ENCODE measurements at places on chromosomes 16 and 17.

- DNase-seq = no peak
These were observed 55.0 kb downstream of the NT5M start for GRCh38 chr17:17358060-17358751.

DNA sequence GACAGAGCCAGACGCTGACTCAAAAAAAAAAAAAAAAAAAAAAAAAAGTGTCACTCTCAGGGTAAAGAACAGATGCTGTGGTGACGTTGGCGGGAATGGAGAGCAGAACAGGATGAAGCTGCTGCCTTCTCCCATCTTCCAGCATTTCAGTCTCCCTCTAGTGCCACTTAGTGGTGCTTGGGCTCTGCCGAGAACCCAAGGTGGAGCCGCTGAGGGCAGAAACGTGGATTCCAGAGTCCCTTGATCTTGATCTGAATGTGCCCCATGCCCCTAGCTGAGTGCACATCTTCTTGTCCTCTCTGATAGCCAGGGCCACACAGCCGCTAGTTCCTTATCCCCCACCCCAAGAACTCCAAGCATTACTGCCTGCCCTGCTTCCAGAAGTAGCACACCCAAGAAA, 43.2 kb upstream of the FA2H start:
- no peak for DNase-seq

DNA sequence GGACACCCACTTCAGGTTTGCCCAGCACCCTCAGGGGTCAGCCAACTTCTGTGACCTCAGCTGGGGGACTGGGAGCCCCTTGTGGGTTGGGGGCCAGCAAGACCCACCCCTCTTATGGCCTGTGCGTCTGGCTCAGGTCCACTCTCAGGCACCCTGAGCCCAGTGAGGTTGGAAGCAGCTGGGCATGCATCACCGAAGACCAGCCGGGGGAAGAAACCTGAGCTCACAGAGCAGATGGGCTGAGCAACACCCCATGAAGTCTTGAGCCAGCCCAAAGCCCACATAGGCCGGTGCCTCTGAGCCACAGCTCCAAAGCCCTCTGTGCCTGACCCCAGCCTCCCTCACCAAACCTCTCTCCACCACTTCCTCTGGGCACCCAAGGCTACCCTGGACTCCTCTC, 166.7 kb downstream of the RBFOX3 start:
- DNase-seq = no peak

GRCh38 chr16:86665319-86665675, 86.9 kb downstream of the FOXL1 start:
- DNase-seq = no peak

- DNase-seq = no peak
These were observed 73.2 kb downstream of the RBFOX3 start for GRCh38 chr17:79537686-79538085.

Measured in umbilical cord (tissue), 2 donors.